ENCODE measurements at places on chromosomes 4 and X.
A peak's percentile ranks its signal among the peaks of the same experiment; 100 is the strongest.

DNA sequence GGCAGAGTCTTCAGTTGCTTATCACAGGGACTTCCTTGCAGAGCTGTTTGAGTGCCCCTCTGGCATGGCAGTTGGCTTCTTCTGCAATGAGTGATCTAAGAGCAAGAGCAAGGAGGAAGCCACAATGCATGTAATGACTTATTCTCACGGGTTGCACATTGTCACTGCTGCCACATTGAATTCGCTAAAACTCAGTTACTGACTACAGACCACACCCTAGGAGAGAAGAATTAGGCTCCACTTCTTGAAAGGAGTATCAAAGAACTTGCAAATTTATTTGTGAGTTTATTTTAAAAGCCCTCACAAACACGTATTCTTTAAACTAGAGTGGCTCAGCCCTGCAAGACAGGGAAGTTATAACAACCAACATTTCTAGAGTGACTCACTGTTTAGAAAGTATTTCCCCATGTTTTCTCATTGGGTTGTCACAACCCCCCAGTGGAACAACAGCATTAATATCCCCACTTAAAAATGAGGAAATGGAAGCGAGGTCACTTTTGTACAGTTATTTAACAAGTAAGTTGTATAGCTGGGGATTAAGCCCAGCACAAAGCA, 32.4 kb upstream of the RBPJ start:
- DNase-seq = no peak

DNA sequence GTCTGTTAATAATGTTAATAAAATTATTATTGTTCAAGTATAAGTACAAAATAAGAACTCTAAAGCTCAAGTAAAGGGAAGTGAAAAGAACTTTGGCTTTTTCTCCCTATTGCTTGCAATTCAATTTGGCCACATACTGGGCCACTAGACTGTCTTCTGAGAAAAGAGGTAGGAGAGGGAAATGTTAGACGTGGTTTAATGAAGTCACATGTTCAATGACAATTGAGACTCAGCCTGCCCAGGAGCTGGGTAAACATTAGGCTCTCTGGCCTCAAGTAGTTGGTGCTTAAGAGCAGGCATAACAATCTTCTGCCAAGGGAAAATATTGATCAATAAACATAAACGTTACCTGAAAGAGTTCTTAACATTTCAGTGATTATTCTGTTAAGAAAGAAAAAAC, 15.1 kb upstream of the PRSS12 start:
- DNase-seq = no peak

DNA sequence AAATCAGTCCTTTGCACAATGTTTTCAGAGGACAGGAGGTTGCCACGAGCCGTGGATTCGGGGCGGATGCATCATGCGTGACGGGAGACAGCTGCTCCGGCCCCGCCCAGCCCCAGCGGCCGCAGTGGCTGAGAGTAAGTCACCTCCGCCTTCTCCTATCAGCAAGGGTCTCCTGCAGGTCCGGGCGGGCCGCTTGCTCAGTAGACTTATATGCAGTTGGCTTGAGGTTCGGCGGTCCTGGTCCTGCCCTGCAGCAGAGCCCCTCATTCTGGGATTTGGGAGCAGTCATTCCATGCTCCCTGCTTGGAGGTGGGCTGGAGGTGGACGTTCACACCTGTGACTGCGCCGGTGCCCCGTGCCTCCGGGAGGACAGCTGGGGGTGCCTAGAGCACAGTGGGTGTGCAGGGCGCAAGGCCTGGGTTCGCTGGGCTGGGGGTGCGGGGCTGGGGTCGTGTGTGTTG, 86.3 kb upstream of the ADRA2C start:
- DNase-seq = peak; percentile 48

- no peak for DNase-seq
Measured at GRCh38 chrX:48939524-48940228, 17.7 kb downstream of the OTUD5 start.

DNA sequence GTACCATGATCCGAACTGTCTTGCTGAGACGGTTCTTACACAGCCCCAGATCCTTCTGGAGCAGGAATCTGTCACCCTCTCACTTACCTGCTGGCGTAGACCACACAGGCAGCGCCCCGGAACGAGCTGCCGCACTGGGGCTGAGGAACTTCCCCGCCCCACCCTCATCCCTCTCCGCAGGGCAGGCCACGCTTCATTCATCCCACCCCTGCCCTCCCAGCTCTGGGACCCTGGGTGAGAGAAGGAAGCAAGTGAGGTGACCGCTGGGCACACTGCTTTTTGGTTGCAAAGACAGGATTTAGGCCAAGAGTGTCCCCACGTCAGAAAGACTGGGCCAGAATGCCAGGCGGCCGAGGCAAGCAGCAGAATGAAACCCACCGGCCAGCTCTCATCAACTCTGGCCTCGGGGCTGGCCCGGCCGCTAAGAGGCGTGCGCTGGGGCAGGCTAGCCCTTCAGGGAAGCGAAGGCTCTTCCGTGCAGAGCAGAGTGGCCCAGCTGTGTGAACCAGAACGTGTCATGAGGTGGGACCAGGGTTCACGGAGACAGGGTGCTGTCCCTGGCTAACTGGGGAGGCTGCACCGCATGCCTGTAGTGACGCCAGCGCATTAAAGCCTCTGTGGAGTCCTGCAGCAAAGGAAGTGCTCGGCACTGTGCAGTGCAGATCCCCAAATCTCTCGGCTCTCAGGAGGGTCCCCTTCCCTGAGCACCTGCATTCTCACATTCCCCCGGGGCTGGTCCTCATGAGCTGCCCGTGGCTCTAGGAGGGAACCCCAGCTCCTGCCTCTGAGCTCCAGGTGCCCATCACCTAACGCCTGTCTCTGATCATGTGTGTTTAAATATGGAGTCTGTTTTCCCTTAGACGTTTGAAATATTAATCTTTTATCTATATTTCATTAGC, 6.4 kb downstream of the LRPAP1 start:
- DNase-seq = peak; percentile 41

- DNase-seq = no peak
Measured at GRCh38 chr4:182937268-182938204, 20.4 kb upstream of the DCTD start.

GRCh38 chrX:20715176-20715575, 448.5 kb upstream of the RPS6KA3 start:
- no peak for DNase-seq

- DNase-seq = no peak
Measured at GRCh38 chr4:159197260-159197884, 94.5 kb downstream of the RAPGEF2 start.

DNA sequence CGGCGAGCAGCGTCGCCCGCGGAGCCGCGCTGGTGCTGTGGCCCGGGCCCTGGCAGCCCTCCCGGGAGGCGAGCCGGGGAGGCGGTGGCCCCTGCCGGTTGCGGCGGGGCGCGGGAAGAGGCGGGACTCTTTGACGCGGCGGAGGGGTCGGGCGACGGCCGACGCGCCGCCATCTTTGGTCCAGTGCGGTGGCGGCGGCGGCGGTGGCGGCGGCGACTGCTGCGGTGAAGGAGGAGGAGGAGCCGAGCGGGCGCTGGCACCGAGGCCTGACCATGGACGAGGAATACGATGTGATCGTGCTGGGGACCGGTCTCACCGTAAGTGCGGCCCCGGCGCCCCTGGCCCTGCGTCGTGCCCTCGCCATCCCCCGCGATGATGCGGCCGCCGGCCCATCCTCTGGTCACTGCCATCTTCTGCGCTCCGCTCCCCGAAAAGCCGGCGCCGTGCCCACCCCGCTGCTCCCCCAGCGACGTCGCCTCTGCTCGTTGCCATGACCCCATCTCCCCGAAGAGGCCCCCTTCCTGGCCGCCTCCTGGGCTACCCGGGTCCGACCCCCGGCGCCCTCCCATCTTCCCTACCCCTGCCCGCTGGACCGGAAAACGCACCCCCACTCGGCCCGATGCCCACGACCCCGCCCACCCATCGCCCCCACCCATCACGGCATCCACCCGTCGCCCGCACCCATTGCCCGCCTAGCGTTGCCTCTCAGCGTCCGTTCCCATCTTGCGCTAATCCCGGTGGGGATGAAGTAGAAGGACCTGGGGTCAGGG, at the start of gene GDI1:
TSS of gene GDI1 (plus strand) at position 172 of the 770 bp plus-strand sequence. CDS start at position 273, 101 bp downstream.
- DNase-seq = peak; percentile 72

DNA sequence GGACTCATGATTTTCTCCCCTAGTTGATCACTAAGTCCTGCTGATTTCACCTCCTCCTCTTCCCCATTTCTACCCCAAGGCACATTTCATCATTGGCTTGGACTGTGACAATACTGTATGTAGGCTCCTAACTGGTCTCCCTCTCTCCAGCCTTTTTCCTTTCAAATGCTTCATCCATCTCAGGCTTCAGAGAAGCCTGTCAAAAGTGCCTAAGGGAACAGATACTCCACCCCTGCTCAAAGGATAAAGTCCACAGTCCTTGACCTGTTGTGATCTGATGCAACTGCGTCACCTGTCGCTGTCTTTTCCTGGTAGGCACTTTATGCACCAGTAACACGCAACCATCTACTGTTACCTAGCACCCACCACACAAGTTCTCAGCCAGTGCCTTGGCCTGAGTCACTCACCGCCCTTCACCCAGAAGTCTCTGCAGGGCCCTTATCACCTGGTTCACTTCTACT, 12.8 kb downstream of the SCARB2 start:
- no peak for DNase-seq

DNA sequence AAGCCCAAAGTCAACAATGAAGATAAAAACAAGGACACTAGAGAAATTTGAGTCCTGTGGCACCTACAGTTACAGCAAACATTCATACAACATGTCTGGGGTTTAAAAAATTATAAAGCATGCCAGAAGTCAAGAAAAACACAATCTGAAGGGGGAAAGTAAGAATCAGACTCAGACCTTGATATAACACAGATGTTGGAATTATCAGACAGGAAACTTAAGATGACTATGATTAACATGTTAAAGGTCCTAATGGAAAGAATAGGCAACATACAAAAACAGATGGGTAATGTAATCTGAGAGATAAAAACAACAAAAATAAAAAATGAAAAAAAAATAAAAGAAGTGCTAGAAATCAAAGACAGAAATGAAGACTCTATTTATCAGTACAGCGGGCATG, 446.5 kb downstream of the SPRY1 start:
- DNase-seq = no peak

- DNase-seq = no peak
Measured at GRCh38 chr4:182969651-182970279, 52.6 kb upstream of the DCTD start.

Measured in endodermal cell (in vitro differentiated cells).